ENCODE measurements at places on chromosomes 2 and 18.
A peak's percentile ranks its signal among the peaks of the same experiment; 100 is the strongest.

- DNase-seq: no peak
These were observed 48.1 kb upstream of the RBMS1 start for GRCh38 chr2:160541745-160542144.

- DNase-seq: no peak
These were observed 385.3 kb downstream of the IRS1 start for GRCh38 chr2:226414335-226414734.

DNA sequence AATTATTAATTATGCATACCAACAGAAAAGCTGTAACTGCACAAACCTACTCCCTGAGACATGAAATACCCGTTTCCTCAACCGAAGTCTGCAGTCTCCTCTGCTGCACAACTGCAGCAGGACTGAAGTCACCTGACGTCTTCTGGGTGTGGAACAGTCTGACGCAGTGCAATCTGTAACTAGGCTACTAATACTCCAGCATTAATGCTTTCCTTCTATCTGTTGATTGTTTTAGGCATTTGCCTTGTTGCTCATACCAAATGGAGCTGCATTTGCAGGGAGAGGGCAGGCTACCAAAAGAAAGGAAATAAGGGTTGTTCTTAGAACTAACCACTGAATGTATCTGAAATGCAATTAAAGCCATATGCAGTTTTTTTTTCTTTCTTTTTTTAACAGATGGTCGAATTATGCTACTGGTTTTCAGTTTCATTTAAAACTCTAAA, 40.1 kb downstream of the RTN4 start:
- peak; percentile 53 for DNase-seq

- no peak for DNase-seq
These were observed 132.1 kb upstream of the SETBP1 start for GRCh38 chr18:44548291-44549221.

DNA sequence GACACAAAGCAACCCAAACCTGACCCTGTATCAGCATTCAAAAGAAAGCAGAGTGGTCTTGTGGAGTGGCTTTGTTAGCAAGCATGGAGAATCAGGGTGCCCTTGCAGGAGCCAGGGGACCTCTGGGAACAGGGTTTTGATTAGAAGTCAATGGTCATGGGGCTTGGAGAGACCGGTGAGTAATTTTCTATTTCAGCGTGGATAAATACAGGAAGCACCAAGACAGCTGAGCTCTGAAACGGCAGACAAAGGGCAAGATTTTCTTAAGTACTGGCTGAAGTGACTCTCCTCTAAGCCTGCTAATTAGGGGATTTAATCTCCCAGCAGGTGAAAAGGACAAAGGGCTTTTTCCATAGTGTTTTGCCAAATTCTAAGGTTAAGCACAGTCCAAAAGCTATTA, 78.0 kb upstream of the GAREM1 start:
- DNase-seq: no peak

GRCh38 chr2:65366595-65367125, 65.7 kb downstream of the SPRED2 start:
- no peak for DNase-seq
